ENCODE measurements at places on chromosomes 7 and 10.

- H3K36me3 ChIP-seq, result peaks cover 1% of the 10 kb centered on the region
- no peak for DNase-seq
- no peaks in the 10 kb centered on the region for H3K4me1 ChIP-seq
Observed at GRCh38 chr7:102234131-102234530, 52.5 kb upstream of the SH2B2 start.

GRCh38 chr10:82319562-82319961 lies 444.6 kb downstream of the NRG3 start:
- no peaks in the 10 kb centered on the region for H3K36me3 ChIP-seq
- no peak for DNase-seq
- H3K27ac ChIP-seq, result no peak overlapping the region

DNA sequence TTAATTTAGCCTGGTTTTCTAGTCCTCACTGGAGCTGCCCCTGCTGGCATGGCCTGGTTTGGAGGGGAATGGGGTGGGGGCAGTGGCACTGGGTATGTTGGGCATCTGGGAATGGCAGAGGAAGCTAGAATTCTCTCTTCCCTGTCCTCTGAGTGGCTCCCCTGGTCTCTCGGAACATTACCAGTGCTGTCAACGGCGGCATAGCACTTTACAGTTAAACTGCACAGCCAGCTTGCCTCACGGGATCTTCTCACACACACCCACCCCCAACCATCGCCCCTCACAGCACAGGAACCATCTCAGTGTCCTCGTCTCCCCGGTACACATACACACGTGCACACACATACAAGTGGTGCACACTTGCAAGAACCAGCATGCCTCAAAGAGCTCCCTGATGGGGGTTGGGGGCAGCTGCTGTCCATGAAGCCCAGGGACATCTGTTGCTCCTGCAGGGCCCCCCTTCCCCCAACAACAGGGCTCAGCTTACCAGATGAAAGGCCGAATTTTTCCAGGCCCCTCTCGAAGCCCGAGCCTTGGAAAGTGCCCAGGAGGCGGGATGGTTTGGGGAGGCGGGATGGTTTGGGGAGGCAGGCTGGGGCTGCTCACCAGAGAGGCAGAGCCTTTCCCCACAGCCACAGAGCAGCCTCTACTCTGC lies 41.0 kb downstream of the TSPAN15 start:
- no peak for DNase-seq
- no peak overlapping the region for H3K27ac ChIP-seq
- H3K4me3 ChIP-seq, result no peak overlapping the region
- H3K4me1 ChIP-seq, result no peaks in the 10 kb centered on the region

DNA sequence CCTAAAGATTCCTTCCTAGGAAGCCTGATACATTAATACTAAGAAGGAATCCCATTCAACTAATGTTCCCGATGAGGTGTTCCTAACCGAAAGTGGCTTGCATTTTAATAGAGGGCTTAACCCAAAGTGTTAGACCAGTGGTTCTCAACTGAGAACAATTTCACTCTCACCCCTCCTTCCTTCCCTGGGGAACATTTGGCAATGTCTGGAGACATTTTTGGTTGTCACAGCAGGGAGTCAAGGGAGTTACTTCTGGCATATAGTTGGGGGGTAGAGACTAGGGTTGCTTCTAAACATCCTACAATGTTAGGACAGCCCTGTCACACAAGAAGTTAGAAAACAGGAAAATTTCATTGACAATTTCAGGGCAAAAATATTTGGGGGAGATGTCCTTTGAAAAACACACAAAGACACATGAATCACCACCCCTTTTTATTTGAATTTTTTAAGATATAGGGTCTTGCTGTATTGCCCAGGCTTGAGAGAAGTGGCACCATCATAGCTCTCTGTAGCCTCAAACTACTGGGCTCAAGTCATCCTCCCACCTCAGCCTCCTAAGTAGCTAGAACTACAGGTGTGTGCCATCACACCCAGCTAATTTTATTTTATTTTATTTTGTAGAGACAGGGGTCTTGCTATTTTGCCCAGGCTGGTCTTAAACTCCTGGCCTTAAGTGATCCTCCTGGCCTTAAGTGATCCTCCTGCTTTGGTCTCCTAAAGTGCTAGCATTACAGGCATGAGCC lies 50.7 kb downstream of the WNT2 start:
- H3K4me3 ChIP-seq, result no peak overlapping the region
- peaks cover 5% of the 10 kb centered on the region for H3K27me3 ChIP-seq
- no peak overlapping the region for H3K27ac ChIP-seq
- H3K4me1 ChIP-seq, result no peaks in the 10 kb centered on the region

GRCh38 chr10:50397312-50398140 lies 146.2 kb upstream of the ASAH2 start:
- H3K4me3 ChIP-seq, result no peak overlapping the region
- no peak overlapping the region for H3K27ac ChIP-seq
- H3K36me3 ChIP-seq, result peaks cover 8% of the 10 kb centered on the region
- no peak for DNase-seq

DNA sequence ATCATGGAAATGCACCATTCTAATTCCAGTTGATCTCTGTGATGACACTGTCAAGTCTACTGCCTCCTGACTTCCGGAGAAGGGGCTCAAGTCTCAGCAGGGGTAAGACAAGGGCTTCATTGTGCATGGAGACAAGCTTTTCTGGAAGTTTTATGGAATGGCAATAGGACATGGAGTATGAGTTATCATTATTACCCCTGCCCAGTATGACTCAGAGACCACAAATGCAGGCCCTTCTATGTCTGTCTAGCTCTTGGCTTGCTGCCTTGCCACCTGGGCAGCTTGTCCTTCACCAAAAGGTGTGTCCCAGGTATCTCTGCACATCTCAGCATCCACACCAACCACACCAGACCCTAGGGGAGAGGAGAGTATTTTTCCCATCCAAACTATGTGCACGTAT lies 34.9 kb upstream of the KIAA1217 start:
- H3K36me3 ChIP-seq, result no peaks in the 10 kb centered on the region
- no peak for DNase-seq
- no peaks in the 10 kb centered on the region for H3K4me1 ChIP-seq
- H3K4me3 ChIP-seq, result no peak overlapping the region

DNA sequence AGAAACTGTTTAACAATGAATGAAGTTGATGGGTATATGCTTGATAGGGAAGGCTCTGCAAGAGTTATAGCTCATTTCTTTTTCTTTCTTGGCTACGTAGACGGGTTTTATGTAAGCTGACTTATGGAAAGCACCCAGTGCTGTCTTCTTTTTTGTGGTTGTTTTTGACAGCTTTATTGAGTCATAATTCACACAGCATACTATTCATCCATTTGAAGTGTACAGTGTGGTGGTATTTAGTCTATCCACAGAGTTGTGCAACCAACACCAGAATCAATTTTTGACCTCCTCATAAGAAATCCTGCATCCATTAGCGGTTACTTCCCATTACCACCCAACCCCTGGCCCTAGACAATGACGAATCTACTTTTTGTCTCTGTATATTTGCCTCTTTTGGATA lies 240.6 kb upstream of the KIAA1217 start:
- no peaks in the 10 kb centered on the region for H3K4me1 ChIP-seq
- DNase-seq, result no peak
- H3K4me3 ChIP-seq, result no peak overlapping the region
- no peak overlapping the region for H3K27ac ChIP-seq
- no peaks in the 10 kb centered on the region for H3K36me3 ChIP-seq
- peaks cover 2% of the 10 kb centered on the region for H3K27me3 ChIP-seq

DNA sequence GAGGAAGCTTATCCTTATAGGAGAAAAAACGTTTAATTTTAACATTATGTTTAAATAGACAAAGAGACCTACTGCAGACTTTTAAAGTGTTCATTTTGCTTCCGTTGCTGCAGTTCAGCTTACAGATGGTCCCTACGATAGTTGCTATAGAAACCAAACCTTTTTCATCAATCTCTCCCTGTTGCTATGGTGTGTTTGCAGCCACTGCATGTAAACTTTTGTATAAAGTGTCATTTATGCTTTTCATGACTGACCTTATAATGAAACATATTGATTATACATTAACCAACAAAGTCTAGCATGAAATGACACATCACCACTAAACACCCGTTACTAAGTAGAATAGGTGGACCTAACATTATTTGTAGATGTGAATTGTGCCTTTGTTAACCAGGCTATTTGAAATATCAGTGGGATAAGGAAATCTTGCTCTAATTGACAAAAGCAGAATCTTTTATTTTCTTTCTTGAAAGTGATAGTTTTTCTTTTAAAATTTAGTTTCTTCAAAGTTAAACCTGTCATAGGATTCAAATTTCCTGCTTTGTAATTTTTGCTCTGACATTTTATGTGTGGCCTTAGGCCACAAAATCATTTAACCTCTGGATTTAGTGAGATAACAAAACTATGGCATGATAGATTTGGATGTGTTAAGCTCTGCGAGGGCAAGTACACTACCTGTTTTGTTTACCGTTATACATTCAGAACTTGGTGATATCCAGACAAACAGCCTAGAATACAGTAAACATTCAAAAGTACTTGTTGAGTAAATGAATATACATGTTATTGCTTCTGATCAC lies 64.0 kb downstream of the CACNB2 start:
- H3K36me3 ChIP-seq, result no peaks in the 10 kb centered on the region
- H3K27me3 ChIP-seq, result no peaks in the 10 kb centered on the region
- no peaks in the 10 kb centered on the region for H3K4me1 ChIP-seq
- no peak for DNase-seq

- H3K27ac ChIP-seq, result peak overlapping the region; percentile 93
- peaks cover 41% of the 10 kb centered on the region for H3K4me1 ChIP-seq
- H3K4me3 ChIP-seq, result peak overlapping the region; percentile 94
- no peaks in the 10 kb centered on the region for H3K27me3 ChIP-seq
- H3K36me3 ChIP-seq, result peaks cover 35% of the 10 kb centered on the region
Observed at GRCh38 chr7:100433592-100434296, 2.6 kb downstream of the PPP1R35 start.

DNA sequence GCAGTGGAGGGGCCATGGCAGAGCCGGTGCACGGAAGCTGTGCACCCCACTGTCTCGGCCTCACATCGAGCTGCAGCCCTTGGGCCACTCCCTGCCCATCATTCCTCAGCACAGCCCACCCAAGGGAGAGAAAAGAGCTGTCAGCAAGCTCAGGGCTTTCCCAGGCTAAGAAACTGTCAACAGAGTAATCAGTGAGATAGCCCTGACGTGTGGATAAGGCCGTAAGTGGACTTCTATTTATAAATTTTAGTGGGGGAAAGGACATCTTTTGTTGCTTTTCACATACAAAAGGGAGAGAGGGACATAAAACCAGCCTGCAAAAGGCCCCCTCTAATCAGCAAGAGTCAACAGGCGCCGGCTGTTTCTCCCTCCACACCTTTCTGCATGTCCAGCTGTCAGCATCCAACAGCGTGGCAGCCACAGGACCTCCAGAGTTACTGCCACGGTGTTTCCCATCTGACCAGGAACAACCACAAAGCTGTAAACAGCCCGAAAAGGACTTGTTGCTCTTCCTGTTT lies 56.8 kb upstream of the DDC start:
- no peaks in the 10 kb centered on the region for H3K36me3 ChIP-seq
- H3K4me1 ChIP-seq, result no peaks in the 10 kb centered on the region
- no peak overlapping the region for H3K27ac ChIP-seq
- DNase-seq, result no peak
- no peak overlapping the region for H3K4me3 ChIP-seq

DNA sequence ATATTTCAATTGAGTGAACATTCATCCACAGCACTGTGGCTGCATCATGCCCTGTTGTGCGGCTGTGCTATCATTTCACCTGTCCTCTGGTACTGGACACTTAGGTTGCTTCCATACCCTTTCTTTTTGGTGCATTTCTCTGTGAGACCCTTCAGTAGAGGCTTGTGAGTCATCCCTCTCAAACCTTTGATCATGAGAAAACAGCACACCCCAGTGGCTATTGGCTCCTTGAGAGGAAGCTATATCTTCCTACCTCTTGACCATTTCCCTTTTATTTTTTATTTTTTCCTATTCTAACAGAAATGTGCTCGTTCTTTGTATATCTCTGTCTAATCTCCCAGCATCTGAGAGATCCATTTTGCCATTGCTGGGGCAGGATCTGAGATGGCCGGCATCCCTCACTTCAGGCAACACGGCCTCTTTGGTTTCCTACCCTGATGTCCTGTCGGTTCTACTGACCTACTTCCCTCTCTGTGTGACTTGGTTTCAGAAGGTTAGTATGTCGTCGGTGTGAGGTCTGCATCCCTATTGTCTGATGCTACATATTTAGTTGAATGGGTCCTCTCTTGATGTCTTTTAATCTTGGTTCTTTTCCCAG lies 23.8 kb upstream of the PIK3AP1 start:
- H3K27me3 ChIP-seq, result peaks cover 8% of the 10 kb centered on the region
- peak overlapping the region; percentile 14 for H3K27ac ChIP-seq
- no peak for DNase-seq
- peaks cover 15% of the 10 kb centered on the region for H3K4me1 ChIP-seq
- no peaks in the 10 kb centered on the region for H3K36me3 ChIP-seq

- peaks cover 3% of the 10 kb centered on the region for H3K27me3 ChIP-seq
- peaks cover 17% of the 10 kb centered on the region for H3K4me1 ChIP-seq
- no peaks in the 10 kb centered on the region for H3K36me3 ChIP-seq
- DNase-seq, result no peak
- no peak overlapping the region for H3K4me3 ChIP-seq
Observed at GRCh38 chr10:70268376-70268775, 15.4 kb downstream of the NPFFR1 start.

GRCh38 chr7:19061331-19061730 lies 56.1 kb downstream of the TWIST1 start:
- H3K4me1 ChIP-seq, result no peaks in the 10 kb centered on the region
- H3K4me3 ChIP-seq, result no peak overlapping the region
- no peak for DNase-seq
- H3K27me3 ChIP-seq, result no peaks in the 10 kb centered on the region
- no peaks in the 10 kb centered on the region for H3K36me3 ChIP-seq

DNA sequence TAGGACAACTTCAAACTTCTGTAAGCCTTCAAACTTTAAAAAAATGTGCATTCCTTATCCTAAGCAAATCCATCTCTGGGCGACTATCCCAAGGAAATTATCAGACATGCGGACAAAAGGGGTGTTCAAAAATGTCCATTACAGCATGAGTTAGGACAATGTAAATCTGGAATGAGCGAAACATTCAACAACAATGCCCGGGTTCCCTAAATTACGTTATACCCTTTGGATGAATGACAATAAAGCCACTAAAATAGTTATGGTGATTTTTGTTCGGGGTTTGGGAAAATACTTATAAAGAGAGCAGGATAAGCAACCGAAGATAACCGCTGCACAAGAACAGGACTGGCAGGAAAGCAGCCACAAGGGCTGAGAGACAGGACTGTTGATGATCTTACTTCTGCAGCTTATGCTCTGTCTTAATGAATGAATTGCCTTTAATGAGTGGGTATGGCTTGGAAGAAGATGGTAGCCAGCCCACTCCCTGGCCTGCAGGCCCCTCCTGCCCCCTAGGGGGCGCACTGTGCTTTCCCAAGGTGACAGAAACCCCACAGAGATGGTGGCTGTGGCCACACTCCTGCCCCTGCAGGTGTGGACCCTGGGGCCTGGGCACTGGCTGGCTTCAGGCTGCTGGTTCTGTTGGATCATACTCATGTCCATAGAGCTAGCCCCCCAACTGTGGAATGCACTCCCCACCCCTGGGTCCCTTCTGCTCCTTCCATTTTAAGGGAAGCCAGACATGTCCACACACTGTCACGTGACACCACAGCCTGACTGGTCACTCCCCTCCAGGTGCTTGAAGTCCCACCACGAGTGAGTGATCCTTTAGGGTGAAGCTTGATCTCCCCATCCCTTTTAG lies 45.0 kb downstream of the ZCCHC24 start:
- DNase-seq, result peak; percentile 78
- H3K36me3 ChIP-seq, result no peaks in the 10 kb centered on the region
- peaks cover 7% of the 10 kb centered on the region for H3K4me1 ChIP-seq
- H3K27me3 ChIP-seq, result peaks cover 6% of the 10 kb centered on the region
- H3K4me3 ChIP-seq, result no peak overlapping the region
